ENCODE measurements at places on chromosomes 11 and 22. TPM values are rescaled to one million over a fixed set of nuclear protein-coding genes. Genes with fewer than 3 reads are reported as not detected.

OR4C45 gene
- not detected for total RNA-seq

SDHD gene
- 30.3 TPM for total RNA-seq

TMEM132A gene
- total RNA-seq, result 2.2 TPM

PLAAT5 gene
- total RNA-seq, result not detected

DNA sequence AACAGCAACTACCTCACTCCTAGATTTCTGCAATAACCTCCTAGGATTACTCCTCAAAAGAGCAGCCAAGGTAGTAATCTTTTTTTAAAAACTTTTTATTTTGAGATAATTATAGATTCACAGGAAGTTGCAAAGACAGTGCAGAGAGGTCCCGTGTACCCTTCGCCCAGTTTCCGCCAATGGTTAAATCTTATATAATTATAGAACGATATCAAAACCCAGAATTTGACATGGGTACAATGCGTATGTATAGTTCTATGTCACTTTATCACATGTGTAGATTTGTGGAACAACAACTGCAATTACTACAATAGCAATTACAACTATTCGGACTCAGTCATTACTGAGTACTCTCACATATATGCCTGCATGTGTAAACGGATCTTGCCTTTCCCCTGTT is 94.8 kb upstream of the APOA1 start:
- no peak for DNase-seq
- no peak overlapping the region for H3K4me3 ChIP-seq
- H3K27me3 ChIP-seq, result no peaks in the 10 kb centered on the region
- peaks cover 41% of the 10 kb centered on the region for H3K4me1 ChIP-seq
- H3K36me3 ChIP-seq, result no peaks in the 10 kb centered on the region

- DNase-seq, result no peak
- H3K4me1 ChIP-seq, result no peaks in the 10 kb centered on the region
- no peak overlapping the region for H3K4me3 ChIP-seq
- H3K27me3 ChIP-seq, result no peaks in the 10 kb centered on the region
- no peak overlapping the region for H3K27ac ChIP-seq
- H3K36me3 ChIP-seq, result peaks cover 4% of the 10 kb centered on the region
These were observed 10.1 kb downstream of the AIP start for GRCh38 chr11:67492801-67493547.

DNA sequence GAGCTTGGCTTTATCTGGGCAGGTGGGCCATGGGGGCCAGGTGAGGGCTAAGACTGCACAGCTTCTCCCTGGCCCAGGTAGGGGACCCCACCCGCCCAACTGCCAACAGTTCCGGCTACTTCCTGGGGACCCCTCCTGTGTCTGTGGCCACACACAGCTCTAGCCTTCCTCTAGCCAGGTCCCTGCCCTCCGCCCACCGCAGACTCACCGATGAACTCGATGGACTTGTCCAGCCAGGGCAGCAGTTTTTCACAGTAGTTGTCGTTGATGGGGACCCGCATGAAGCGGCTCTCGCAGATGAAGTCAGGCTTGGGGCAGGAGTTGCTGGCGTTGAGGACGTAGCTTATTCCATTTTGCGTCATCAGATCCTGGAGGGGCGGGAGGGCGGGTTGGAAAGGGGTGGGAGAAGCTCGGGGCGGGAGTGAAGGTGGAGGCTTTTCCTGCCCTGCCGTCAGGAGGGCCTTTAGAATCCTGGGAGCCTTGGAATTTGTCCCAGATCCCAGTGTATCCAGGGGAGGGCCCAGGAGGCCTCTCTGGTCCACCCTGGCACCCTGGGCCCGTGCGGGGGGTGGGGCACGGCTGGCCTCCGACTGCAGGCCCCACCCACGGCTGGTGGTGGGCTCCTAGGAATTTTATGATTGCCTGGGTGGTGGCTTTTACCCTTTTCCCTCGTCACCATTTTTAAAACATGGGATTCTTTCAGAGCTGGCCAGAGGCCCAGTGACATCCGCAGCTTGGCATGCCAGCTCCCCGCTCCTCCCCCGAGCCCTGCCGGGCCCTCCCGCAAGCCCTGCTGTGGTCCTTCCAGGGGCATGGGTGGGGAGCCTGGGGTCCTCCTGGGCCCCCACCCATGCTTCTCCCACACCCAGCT is 13.9 kb downstream of the DUSP8 start:
- no peak overlapping the region for H3K4me3 ChIP-seq
- H3K27me3 ChIP-seq, result no peaks in the 10 kb centered on the region
- no peaks in the 10 kb centered on the region for H3K36me3 ChIP-seq
- H3K27ac ChIP-seq, result peak overlapping the region; percentile 84
- peaks cover 49% of the 10 kb centered on the region for H3K4me1 ChIP-seq

DNA sequence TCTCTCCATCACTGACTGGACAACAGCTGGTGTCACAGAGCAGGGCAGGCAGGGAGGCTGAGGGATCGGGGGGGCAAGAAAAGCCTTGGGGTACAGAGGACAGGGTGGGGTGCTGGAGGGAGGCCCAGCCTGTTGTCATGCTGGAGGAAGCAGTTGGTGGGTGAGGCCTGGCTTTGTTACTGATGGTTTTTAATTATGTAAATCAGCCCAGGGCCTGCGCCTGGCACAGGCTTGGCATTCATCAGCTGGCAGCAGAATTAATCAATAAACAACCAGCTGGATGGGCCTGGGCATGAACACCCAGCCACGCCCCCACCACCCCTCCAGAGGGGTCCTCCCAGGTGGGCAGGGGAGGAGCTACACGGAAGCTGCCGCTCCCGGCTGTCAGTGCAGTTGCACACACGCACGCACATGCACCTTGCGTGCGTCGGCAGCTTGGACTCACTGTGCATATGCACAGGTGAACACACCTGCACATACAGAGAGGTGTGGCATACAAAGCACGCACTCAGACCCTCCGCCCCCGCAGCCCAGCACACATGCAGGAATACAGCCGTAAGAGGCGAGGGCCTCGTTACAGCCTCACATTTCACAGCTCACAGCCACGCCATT is 21.3 kb upstream of the ELFN2 start:
- H3K4me3 ChIP-seq, result no peak overlapping the region
- DNase-seq, result no peak
- H3K27me3 ChIP-seq, result peaks cover 44% of the 10 kb centered on the region

DNA sequence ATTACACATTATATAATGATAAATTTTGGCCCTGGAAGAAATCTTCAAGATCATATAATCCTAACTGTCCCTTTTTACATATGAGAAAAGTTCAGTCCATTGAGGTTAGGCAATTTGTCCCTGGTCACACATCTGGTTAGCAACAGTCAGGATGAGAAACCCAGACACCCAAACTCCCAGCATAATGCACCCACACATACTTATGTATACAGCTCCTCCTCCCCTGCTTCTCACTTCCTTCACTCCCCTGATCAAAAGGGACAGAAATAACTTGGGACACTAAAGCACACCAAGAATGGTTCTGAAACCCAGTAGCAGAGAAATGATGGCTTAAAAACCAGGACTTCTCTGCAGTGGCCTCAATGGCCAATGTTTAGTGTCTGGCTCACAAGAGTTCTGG is 11.1 kb downstream of the NUMA1 start:
- H3K4me1 ChIP-seq, result peaks cover 59% of the 10 kb centered on the region
- no peaks in the 10 kb centered on the region for H3K36me3 ChIP-seq
- no peak for DNase-seq
- H3K27me3 ChIP-seq, result no peaks in the 10 kb centered on the region
- H3K4me3 ChIP-seq, result no peak overlapping the region
- peak overlapping the region; percentile 77 for H3K27ac ChIP-seq

DNA sequence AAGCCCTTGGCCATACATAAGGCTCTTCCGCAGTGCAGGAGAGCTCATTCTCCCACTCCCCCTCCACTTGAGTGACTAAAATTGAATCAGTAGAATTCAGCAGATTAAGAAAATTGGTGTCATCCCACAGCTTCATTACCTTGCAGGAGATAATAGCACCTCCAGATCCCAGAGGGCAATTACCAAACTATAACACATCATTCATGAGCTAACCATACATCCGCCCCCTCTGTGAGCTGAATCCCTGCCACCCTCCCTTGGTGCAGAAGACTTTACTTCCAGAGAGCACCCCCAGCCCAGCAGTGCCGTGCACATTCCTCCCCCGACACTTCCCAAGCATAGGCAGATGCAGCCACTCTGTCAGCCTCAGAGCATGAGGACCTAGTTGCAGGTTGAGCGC is 496.5 kb upstream of the B3GAT1 start:
- peaks cover 11% of the 10 kb centered on the region for H3K27me3 ChIP-seq
- no peaks in the 10 kb centered on the region for H3K4me1 ChIP-seq
- no peak overlapping the region for H3K27ac ChIP-seq
- H3K36me3 ChIP-seq, result no peaks in the 10 kb centered on the region
- no peak for DNase-seq
- H3K4me3 ChIP-seq, result no peak overlapping the region

GRCh38 chr11:2698386-2699184 is 1.2 kb downstream of the KCNQ1OT1 start:
- H3K27me3 ChIP-seq, result no peaks in the 10 kb centered on the region
- H3K4me1 ChIP-seq, result peaks cover 14% of the 10 kb centered on the region
- H3K4me3 ChIP-seq, result peak overlapping the region; percentile 65
- peak overlapping the region; percentile 94 for H3K27ac ChIP-seq
- no peak for DNase-seq

DNA sequence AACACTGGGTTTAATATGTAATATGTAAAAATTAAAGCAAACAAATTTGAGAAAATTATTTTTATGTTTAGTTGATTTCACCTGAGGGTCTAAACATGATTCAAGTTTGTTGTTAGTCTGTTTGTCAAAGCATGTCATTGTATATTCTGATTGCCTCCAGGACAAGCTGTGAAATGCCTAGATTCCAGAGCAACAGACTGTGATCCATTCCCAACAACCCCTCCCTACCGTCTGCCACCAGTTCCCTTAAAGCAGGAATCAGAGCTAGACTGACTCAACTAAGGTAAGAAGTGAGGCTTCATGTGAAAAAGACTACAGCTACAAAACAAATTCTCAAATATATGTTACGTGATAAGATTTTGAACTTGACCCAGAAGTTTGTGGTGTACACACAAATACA is 304.2 kb downstream of the RAB38 start:
- no peak overlapping the region for H3K4me3 ChIP-seq
- no peaks in the 10 kb centered on the region for H3K4me1 ChIP-seq
- H3K27ac ChIP-seq, result no peak overlapping the region

DNA sequence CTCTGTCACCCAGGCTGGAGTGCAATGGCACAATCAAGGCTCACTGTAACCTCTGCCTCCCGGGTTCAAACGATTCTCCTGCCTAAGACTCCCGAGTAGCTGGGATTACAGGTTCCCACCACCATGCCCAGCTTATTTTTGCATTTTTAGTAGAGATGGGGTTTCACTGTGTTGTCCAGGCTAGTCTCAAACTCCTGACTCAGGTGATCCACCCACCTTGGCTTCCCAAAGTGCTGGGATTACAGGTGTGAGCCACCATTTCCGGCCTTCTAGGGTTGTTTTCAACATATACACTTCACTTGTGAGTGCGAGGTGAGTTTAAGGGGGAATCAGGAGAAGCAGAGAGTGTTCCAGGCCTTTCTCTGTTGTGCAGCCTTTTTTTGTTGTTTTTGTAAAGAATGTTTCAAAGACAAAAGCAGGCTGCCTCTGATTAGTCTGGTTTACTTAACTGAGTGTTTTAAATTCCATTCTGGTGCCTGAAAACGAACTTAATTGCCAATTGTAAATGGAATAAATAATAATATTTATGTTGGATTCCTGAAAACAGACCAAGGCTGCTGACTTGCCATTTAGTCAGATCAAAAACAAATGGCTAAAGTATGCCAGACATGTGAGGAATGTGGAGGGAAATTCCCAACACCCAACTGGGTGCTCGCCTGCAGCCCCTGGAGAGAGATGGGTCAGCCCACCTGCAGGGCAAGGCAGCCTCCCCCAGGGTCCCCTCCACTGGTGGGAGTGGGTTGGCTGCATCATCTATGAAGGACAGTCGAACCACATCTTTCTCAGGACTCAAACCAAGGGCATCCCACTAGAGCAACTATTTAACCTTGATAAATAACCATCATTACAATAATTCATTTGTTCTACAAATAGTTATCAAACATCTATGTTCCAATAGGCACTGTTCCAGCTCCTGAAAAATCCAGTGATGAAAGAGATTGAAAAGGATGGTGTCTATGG is 4.6 kb upstream of the RANGAP1 start:
- no peaks in the 10 kb centered on the region for H3K36me3 ChIP-seq
- no peak overlapping the region for H3K4me3 ChIP-seq
- peaks cover 9% of the 10 kb centered on the region for H3K4me1 ChIP-seq
- DNase-seq, result no peak

GRCh38 chr11:111982019-111982464 is 43.2 kb upstream of the DLAT start:
- no peaks in the 10 kb centered on the region for H3K27me3 ChIP-seq
- peak; percentile 87 for DNase-seq
- peak overlapping the region; percentile 87 for H3K27ac ChIP-seq
- peaks cover 13% of the 10 kb centered on the region for H3K36me3 ChIP-seq
- peaks cover 32% of the 10 kb centered on the region for H3K4me1 ChIP-seq

DNA sequence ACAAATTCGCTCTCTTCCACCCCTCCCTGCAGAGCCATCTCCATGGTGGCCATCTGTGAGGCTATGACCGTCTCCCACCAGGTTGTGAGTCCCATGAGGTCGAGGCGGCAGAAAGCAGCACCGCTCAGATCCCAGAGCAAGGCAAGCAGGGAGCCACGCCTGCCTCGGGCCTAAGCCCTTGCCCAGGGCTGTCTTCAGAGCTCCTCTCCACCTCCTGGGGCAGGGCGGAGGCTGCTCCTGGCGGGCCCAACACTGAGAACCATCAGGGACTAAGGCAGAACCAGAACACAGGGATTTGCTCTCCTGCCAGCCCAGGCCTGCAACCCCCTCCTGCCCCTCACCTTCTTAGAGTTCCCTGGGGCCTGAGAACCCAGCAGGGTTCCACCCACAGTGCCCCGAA is 80.9 kb upstream of the WNT11 start:
- DNase-seq, result no peak
- H3K27me3 ChIP-seq, result no peaks in the 10 kb centered on the region
- no peaks in the 10 kb centered on the region for H3K4me1 ChIP-seq
- no peaks in the 10 kb centered on the region for H3K36me3 ChIP-seq
- no peak overlapping the region for H3K27ac ChIP-seq

DNA sequence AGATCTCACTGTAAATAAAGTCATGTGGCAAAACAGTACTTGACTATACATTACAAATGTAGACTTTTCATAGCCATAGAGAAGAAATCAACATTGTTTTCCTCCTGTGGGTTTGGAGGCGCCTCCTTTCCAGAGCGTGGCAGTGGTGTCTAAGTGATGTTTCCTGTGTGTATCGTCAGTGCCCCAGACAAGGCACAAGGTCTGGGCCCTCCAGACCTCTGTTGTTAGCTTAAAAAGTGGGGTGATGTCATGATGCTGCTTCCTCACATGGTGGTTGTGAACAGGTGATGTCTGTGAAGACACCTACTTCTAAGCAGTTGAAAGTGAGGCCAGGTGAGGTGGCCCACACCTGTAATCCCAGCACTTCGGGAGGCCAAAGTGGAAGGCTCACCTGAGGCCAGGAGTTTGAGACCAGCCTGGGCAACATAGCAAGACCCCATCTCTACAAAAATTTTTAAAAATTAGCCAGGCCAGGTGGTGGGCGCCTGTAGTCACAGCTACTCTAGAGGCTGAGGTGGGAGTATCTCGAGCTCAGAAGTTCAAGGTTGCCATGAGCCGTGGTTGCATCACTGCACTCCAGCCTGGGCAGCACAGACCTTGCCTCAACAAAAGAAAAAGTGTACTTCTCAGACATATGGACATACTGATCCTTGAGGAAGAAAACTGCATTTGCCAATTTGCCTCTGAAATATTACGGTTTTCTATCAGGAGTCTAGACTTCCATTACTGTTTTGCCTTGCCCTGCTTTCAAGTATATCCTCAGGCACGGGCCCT is 15.7 kb downstream of the NUP50 start:
- no peak for DNase-seq
- H3K27me3 ChIP-seq, result no peaks in the 10 kb centered on the region
- no peak overlapping the region for H3K4me3 ChIP-seq
- no peak overlapping the region for H3K27ac ChIP-seq
- no peaks in the 10 kb centered on the region for H3K4me1 ChIP-seq

All from transverse colon (tissue), 4 donors.